ENCODE measurements at places on chromosomes 7 and 10.

DNA sequence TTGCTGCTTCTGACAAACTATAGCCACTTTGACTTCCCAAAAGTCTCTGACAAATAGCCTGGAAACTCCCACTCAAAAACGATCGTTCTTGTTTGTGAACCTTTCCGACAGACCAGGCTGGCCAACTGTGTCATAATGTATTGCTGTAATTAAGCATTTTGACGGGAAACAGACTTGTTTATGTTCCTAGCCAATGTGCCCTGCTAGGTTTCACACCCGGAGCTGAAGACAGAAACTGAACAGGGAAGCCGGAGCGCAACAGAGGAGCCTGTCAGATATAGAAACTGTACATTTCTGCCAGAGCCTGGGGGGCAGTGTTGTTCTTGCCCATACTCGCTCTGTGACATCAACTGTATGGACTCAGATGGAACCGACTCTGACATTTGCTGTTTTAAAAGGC lies 55.3 kb upstream of the C7orf33 start:
- DNase-seq: no peak

- DNase-seq: no peak
Observed at GRCh38 chr10:119933179-119933578, 40.6 kb downstream of the SEC23IP start.

- no peak for DNase-seq
Observed at GRCh38 chr7:85019778-85020177, 167.1 kb downstream of the SEMA3D start.

GRCh38 chr10:45235798-45236220 lies 79.6 kb downstream of the OR13A1 start:
- DNase-seq: peak; percentile 47

- no peak for DNase-seq
Observed at GRCh38 chr10:103870516-103870915, 15.1 kb upstream of the SH3PXD2A start.

GRCh38 chr7:44969049-44969700 lies 9.6 kb downstream of the MYO1G start:
- DNase-seq: no peak

DNA sequence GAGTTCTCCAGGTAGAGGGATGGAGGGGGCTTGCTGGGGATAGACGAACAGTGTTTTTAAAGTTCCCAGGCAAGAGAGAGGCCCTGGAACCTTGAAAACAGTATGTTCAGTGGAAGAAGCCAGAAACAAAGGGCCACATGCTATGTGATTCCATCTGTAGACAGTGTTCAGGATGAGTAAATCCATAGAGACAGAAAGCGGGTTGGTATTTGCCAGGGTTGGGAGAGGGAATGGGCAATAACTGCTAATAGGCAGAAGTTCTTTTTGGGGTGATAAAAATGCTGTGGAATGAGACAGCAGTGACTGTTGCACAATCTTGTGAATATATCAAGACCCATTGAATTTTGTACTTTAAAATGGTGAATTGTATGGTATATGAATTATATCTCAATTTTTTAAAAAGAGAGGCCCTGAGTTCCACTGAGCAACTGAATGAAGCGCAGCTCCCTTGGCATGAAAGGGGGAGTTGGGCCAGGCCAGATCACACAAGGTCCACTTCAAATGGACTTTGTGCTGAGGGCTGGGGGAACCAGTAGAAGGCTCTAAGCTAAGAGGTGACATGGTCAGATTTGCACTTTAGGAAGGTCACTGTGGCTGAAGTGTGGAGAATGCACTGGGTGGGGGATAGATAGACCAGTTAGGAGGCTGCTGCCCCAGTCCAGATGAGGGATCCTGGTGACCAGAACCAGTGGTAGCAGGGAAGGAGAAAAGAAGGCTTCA lies 34.0 kb downstream of the LEP start:
- no peak for DNase-seq

DNA sequence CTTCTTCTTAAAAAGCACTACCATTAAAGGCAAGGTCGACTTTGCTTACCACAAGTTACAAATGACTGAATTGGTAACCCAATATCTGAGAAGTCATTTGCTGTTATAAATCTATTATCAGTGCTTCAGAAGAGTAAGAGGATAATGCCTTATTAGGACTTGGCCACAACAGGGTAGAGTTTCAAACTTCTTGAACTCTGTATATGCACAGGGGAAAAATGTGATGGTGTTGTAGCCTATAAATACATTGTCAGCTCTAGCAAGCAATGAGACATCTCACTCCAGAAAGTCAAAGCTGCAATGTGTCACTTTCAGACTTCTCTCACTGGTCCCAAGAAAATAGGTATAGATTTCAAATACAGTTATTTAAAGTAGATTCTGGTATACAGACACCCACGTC lies 9.3 kb downstream of the TFEC start:
- no peak for DNase-seq

- no peak for DNase-seq
Observed at GRCh38 chr10:83075016-83075814, 1064.1 kb upstream of the GHITM start.

DNA sequence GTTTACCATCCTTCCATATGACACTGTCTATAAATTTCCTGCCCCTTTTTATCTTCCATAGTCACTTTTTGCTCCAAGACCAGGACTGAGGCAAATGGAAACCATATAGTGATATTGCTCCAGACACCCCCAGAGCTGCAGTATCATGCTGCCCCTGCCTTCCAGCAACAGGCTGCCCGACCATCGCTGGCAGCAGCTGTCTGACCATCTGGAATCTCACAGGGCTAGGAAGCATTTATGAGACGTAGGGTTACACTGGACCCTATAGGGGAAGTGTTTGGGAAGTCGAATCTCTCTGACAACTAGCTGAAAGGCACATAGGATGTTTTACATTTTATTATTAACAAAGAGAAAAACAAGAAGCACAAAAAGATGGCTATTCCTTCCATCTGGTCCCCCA lies 19.4 kb downstream of the ENO4 start:
- DNase-seq: no peak

DNA sequence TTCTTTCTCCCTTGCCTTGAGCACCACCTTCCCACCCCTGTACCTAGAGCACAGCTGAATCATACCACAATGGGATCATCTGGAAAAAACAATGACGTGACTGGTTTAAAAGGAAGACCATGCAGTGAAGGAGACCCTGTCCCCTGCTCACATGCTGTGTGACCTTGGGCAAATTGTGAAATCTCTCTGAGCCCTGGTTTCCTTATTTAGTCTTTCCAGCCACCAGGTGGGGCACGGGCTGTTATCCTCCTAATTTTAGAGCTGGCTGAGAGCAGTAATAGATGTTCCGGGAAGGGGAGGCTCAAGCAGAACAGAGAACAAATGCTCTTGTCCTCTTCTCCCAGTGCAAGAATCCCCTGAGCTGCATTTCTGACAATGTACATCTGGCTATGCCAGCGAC lies 198.3 kb downstream of the RPS24 start:
- no peak for DNase-seq

DNA sequence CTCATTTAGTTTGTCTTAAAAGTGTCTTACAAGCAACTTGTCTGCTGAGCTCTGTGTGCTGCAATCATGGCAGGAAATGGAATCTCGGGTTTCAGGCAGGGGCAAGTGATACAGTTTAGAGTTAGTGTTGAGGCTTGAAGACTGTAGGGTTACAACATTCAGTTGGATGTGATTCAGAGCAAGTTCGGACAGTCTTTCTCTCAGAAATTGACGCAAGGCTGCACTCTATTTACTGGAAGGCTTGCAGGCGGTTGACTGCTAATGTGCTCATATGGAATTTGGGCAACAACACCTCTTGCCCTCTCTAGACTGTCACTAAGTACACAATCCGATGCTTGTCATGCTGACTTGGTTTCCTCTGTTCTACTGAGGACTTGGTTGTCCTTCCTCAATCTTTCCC lies 161.7 kb upstream of the BMPER start:
- no peak for DNase-seq
